ENCODE measurements at places on chromosomes 2 and 18.

- no peak for DNase-seq
These were observed 187.3 kb downstream of the VAPA start for GRCh38 chr18:10100941-10101701.

DNA sequence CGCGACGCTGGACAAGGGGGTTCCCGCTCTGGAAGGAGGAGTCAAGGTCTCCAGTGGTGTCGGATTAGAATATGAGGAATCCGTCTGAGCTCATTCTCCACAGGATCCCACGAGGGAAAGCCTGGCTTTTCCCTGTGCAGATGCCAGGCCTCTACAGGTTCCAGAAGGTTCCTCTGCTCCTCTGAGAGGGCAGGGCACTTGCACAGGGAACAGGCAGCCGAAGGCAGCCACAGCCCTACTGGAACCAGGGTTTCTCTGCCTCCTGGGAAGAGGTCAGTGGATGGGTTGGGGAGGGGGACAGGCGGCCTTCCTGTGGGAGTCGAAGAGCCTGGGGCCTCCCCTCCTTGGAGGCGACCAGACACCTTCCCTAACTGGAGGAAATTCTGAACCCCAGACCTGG lies 1.7 kb upstream of the AQP12A start:
- DNase-seq = no peak

DNA sequence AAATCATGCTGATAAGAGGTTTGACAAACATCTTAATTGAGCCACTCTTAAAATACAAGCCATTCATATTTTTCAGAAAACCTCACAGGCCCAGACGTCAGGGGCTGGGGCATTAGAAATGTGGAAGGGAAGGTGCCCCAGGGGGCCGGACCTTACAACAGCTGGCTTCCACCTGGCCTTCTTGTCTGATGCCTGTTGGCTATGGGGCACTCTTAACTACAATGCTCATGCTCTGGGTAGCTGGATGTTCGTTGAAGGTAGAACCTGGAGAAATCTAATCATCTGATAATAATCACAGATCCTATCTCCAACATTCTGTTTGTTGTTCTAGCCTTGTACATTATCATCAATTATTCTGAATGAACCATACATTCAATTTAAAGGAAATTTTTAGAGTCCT lies 156.9 kb upstream of the SOX11 start:
- no peak for DNase-seq

DNA sequence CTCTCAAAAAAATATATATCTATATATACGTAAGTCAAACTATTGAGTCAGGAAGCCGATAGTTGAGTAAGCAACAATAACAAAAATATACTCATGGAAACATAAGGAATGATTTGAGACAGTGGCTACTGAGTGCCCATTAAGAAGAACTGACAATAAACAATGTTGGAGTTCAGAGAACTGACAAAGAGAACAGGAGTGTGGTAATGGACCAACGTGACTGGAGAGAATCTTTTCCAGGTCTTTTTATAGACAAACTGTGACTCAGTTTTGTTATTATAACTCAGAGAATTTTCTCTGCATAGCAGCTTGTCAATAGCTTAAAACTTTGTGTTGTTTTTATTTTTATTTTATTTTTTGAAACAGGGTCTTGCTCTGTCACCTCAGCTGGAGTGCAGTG lies 4.6 kb upstream of the GALM start:
- DNase-seq = no peak

GRCh38 chr2:208040199-208041171 lies 15.2 kb upstream of the PLEKHM3 start:
- DNase-seq = peak; percentile 58

- DNase-seq = no peak
These were observed 47.6 kb upstream of the IL1R1 start for GRCh38 chr2:102094917-102095316.

GRCh38 chr2:170843656-170844055 lies 27.0 kb downstream of the GAD1 start:
- no peak for DNase-seq

GRCh38 chr18:13004396-13004795 lies 13.2 kb downstream of the CEP192 start:
- no peak for DNase-seq

- DNase-seq = no peak
These were observed 237.4 kb downstream of the SETBP1 start for GRCh38 chr18:44918142-44918476.

- no peak for DNase-seq
These were observed 33.9 kb upstream of the CSRNP3 start for GRCh38 chr2:165435611-165436010.

DNA sequence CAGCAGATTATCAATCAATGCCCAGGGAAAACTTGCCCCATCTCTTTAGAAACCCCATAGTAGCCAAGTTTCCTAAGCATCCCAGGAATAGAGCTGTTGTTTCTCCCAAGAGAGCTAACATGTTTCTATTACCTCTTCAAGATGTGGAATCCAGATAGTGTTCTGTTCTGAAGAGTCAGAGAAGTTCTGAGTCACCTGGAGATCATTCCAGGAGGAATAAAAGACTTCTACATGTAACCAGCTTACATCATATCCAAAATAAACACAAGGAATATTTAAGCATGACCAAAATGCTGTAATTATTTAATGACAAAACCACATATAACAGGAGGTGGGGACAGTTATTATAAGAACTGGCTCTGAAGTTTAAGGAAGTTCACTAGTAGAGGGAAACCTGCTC lies 51.0 kb upstream of the GORASP2 start:
- DNase-seq = no peak

- DNase-seq = no peak
These were observed 41.9 kb downstream of the LHCGR start for GRCh38 chr2:48713647-48714046.

DNA sequence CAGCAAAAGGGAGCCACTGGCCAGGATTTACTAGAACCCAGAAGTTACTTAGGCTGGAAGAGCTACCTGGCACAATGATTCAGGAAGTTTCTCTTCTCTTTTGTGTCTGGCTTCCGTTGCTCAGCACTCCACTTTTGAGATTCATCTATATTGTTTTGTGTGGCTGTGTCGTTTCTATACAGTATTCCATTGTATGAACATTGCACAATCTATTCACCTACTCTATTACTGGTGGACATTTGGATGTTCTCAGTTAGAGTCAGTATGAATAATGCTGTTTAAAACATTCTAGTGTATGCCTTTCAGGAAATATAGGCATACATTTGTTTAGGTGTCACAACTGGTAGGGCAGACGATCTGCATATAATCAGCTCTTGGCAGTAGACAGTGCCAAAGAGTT lies 36.3 kb upstream of the EPHA4 start:
- DNase-seq = no peak

GRCh38 chr2:222268311-222268990 lies 30.3 kb downstream of the PAX3 start:
- DNase-seq = no peak

GRCh38 chr2:104425850-104426595 lies 427.9 kb upstream of the POU3F3 start:
- DNase-seq = no peak

DNA sequence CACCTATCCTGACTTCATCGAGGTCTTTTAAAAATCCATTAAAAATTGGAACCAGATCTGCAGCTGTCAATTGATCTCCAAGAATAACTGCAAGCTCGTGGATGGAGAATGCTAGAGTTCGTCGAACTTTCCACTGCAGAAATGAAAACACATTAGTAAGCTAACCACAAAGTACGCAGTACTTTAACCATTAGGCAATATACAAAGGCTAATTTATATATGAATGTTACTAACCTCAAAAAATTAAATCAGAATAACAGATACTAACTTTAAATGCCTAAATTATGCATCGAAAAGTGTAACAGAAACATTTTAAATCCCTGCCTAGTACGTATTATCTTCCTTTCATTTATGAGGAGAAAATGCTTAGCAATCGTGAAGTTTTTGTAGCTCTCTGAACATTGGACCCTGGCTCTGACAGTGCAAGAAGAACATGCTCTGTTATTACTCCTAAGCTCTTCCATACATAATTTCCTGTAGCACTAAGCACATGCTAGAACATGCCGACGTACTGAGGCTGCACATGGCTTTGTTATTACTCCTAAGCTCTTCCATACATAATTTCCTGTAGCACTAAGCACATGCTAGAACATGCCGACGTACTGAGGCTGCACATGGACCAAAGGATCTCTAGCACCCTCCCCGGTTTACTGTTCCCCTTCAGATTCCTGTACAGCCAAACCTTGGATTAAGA lies 57.0 kb downstream of the PPP4R1 start:
- no peak for DNase-seq

GRCh38 chr2:95392730-95393455 lies 9.6 kb upstream of the FAHD2A start:
- no peak for DNase-seq

- DNase-seq = no peak
These were observed 66.0 kb downstream of the CDH2 start for GRCh38 chr18:28110924-28111323.

DNA sequence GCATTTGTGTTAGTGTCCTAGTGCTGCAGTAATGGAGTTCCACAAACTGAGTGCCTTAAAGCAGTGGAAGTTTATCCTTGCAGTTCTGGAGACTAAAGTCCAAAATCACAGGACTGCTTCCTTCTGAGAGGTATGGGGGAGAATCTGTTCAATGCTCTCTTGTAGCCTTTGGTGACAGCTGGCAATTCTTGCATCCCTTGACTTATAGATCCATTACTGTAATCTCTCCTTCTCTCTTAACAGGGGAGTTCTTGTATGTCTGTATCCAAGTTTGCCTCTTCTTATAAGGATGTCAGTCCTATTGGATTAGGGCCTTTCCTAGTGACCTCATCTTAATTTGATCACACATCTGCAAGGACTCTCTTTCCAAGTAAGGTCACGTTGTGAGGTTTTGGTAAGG lies 69.9 kb downstream of the XRCC5 start:
- DNase-seq = no peak

GRCh38 chr2:223633656-223634055 lies 31.5 kb upstream of the SCG2 start:
- DNase-seq = no peak

DNA sequence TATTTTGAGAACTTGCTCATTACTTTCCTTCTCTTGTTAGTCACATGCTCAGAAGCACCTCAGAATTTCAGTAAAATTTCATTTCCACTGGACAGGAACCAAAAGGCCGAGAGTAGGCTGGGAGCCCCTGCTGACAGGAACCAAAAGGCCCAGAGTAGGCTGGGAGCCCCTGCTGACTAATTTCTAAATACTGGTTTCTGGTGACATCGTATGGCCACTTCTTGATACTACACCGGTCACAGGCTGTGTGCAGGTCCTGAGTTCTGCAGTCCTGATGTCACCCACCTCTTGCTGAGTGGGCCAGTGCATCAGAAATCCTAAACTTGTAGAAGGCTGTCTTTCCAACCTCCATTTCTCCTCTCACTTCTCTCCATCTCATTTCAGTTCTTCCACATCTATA lies 17.7 kb upstream of the EN1 start:
- no peak for DNase-seq

- no peak for DNase-seq
These were observed 33.1 kb upstream of the NPC1 start for GRCh38 chr18:23619388-23619881.

DNA sequence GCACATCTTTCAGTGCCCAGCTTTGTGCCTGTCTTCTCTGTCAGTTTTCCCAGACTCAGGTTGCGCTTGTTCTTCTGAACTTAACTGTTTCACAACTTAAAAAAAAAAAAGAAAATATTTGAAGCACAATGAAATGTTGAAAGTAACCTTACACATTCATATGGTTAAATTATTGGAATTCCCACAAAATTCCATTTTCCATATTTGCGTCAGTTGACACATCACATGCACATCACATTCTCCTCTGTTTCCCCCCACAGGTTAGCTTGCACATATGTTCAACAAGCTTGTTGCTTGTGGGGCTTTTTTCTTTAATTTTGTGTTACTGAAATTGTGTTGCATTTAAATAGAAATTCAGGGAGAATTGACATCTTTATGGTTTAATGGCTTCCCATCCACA lies 8.3 kb downstream of the MYO1B start:
- no peak for DNase-seq

GRCh38 chr2:52222128-52222527 lies 1190.2 kb upstream of the NRXN1 start:
- no peak for DNase-seq

DNA sequence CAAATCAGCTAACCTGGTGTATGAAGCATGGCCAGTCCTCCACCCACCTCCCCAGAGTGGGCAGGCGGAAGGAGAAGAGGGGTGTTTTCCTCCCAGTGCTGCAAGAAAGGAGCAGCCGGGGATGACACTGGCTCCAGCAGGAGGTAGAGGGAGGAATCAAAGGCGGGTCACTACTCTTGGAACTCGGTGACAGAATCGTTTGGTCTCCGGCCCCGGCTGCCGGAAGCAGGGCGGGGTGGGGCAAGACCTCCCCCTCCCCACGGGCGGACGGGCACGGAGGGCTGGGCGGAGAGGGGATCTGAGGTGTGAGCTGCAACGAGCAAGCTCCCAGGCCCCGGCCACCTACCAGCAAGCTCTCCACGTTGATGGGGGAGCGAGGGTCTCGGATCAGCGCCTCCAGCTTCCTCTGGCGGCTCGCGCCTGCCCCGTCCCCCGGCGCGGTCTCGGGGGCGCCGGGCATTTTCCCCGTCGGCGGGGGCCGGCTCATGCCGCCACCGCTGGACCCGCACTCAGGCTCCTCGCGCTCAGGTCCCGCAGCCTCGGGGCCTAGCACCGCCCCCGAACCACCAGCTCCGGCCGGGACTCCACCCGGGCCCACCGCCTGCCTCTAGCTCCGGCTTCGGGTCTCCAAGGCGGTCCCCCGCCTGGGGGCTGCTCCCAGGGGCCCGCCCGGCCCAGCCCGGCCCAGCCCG lies 640 bp downstream of the ROCK2 start:
- no peak for DNase-seq

DNA sequence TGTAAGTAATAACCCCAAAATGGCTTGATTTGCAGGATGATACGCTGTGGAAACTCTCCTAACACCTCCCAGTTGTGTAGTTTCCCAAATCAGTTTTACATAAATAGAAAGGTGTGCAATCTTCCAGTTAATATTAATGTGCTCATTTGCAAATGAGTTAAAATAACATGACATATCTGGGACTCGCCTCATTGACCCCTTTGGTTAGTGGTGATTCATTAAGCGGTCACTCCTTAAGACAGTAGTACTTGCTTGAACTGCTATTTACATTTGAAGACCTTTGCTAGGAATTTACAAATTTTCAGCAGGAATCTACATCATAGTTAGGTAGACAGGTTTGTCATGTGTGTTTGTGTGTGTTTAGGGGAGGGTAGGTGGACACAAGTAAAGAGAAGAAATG lies 1367.7 kb upstream of the CELF4 start:
- no peak for DNase-seq

Data from stimulated activated CD8-positive, alpha-beta memory T cell treated with anti-CD3 and anti-CD28 coated beads, Interleukin-15, amount 100 ng/mL, for 48 hours (primary cell).